CD4-positive, alpha-beta T cell treated with Interleukin-6 at 100 ng/mL for 8 hours (primary cell): ENCODE measurements at places on chromosomes 2 and 18.

GRCh38 chr18:58788470-58788869 lies 76.2 kb upstream of the ZNF532 start:
- DNase-seq = no peak

DNA sequence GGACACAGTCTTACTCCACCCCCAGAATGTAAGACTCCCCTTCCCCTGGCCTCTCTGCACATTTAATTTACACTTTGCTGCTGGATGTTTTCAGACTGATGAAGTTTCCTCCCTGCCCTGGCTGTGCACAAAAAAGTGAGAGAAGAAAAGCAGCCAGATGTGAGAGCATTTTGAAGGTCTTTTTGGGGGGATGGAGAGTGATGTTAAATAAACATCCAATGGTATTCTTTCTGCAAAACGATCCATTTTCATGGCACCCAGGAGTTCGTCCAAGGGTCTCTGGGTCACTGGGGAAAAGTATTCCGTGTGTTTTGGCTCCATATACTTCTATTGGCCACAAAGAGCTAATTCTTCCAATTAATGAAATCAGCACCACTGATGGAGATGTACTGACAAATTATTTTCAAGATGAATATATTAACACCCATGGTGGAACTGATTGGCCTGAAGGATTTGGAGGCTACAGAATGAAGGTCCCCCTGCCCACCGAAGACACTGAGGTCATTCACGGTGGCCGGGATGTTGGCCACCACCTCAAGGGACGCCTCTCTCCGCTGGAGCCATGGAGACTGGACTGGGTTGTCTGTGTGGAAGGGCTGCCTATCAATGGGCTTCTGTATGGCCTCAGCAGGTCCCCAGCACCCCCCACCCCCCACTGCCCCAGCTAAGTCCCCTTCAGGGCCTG lies 107.6 kb upstream of the PKDCC start:
- no peak for DNase-seq

DNA sequence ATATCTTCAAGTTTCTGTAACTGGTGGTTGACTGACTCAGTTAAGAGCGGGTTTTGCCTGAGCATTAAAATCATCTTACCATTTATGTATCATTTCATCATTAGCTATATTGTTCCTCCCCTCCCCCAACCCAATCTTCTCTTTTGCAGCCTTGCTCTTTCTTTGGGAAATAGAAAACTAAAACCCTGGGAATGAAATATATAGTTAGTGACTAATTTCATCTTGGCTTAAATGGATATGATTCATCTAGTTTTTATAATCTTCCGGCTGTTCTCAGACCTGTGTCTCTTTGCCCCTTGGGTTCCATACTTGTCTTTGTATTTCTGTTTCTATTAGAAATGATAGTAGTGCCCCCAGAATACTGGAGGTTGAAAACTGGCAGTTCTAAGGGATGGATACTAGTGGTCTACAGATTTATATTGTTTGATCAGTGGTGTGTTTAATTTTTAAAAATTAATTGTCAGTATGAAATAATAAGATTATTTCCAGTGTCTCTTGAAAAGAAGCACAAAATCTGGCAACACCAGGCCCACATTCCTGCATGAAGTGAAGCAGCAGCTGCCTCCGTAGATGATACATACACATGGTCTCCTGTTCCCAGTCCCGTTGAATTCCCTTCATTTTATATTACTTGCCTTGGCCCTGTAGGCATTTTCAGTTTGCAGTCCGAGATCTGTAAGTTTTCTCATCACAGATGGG lies 44.5 kb downstream of the PHLPP1 start:
- no peak for DNase-seq

- DNase-seq = no peak
Measured at GRCh38 chr2:178047391-178047790, 25.2 kb downstream of the PDE11A start.

- DNase-seq = no peak
Measured at GRCh38 chr18:24678107-24678506, 217.7 kb downstream of the HRH4 start.

GRCh38 chr2:118046634-118047210 lies 32.9 kb upstream of the CCDC93 start:
- DNase-seq = peak; percentile 14
